ENCODE measurements at places on chromosomes 5 and 9.

DNA sequence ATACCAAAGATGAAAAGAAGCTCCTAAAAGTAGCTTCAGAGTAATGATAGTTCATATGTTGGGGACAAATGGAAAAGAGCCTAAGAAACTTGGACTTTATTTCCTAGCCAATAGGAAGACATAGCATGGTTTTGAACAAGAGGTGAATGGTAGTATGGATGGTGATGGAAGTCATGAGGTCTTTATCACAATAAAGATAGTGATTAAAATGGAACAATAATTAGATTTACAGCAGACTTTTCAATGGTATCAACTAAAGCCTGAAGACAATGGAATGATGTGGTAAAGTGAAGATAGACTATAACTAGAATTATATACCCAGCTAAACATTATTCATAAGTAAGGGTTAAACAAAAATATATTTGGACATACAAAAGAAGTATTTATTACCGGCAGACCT is 131.2 kb downstream of the RAB3C start:
- no peak for DNase-seq

- DNase-seq, result no peak
These were observed 928 bp downstream of the HACD4 start for GRCh38 chr9:21030389-21031035.

GRCh38 chr5:174094857-174095606 is 49.5 kb downstream of the NSG2 start:
- no peak for DNase-seq

DNA sequence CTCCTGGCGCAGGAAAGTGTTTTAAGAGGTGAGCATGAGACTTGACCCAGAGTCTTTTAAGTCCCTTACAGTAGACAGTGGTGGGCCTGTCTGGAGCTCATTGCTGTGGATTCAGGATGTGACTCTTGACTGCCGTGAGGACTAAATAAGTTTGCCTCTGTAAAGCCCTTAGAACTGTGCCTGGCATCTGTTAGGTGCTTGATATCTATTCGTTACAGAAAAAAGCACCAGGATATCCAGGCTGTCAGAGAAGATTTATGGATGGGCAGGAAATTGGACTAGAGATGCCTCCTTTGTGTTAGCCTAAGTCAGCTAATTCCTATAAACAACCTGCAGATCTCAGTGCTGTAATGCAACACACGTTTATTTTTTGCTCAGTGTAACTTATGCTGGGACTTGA is 12.6 kb downstream of the ERGIC1 start:
- DNase-seq, result no peak

GRCh38 chr9:75803130-75803529 is 87.3 kb upstream of the PCSK5 start:
- DNase-seq, result no peak

DNA sequence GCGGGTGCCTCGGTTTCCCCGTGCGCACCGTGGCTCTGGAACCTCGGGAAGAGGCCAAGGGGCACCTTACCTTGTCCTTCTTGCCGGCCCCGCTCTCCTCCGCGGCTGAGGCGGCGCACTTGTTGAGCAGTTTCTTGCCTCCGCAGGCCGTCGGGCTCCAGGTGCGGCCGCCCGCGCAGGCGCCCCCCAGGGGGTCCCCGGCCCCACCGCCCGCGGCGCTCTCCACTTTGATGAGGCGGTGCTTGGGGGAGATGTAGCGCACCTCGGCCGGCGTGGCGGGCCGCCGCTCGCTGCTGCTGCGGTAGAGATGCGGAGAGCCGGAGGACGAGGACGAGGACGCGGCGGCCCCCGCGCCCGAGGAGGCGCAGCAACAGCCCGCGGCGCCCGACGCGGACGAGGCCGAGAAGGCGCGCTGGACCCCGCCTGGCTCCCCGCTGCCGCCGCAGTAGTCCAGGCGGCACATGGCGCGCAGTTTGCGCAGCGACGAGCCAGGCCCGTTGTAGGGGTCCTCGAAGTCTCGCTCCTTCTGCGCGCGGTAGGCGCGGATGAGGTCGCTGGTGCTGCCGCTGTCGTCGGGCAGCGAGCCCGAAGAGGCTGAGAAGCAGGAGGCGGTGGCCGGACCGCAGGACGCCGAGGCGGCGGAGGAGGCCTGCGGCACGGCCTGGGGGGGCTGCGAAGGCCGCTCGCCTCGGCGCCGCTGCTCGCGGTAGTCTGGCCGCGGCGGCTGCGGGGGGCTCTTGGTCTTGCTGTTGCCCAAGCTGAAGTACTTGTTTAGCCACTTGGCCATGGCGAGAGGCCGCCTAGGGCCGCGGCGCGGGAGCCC is 957 bp downstream of the SHB start:
- DNase-seq, result no peak

DNA sequence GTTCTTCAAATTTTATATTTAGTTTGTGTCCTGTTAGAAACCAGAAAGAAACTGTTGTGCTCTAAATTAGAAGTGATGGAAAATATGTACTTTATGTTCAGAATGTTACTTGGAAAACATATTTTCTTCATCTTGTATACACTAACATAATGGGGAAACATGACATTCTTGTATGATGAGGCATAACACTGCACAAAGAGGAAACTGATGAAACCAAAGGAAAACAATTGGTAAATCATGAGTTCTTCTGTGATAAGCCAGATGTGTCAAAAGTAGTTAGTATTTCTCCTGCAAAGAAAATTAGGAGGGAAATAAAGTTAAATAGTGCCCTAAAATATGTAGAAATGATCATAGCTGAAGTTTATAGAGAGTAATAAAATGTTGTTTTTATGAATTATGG is 111.1 kb upstream of the FBN2 start:
- no peak for DNase-seq

- DNase-seq, result no peak
These were observed 34.1 kb downstream of the HMGXB3 start for GRCh38 chr5:150034662-150035061.

Measured in effector CD4-positive, alpha-beta T cell (primary cell).